Astrocyte of the cerebellum (primary cell): ENCODE measurements at places on chromosomes 12 and 14.

DNA sequence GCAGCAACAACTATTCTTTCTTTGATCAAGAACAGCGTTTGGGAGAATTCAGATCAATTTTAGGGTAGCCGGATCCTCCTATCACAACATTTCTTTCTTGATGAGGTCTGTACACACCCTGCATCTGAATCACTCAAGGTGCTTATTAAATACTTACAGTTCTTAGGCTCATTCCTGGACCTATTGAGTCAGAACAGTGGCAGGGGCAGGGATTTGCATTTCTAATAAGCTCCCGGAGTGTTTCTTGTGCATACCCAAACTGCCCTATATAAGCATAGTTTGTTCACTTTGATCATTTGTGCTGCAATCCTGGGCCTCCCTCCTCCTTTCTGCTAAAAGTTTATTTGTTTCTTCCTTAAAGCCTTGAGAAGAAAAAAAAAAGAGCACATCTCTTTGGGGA, 80.5 kb upstream of the RPH3A start:
- no peak for DNase-seq

GRCh38 chr12:65881965-65882413, 57.7 kb downstream of the HMGA2 start:
- peak; percentile 90 for DNase-seq

DNA sequence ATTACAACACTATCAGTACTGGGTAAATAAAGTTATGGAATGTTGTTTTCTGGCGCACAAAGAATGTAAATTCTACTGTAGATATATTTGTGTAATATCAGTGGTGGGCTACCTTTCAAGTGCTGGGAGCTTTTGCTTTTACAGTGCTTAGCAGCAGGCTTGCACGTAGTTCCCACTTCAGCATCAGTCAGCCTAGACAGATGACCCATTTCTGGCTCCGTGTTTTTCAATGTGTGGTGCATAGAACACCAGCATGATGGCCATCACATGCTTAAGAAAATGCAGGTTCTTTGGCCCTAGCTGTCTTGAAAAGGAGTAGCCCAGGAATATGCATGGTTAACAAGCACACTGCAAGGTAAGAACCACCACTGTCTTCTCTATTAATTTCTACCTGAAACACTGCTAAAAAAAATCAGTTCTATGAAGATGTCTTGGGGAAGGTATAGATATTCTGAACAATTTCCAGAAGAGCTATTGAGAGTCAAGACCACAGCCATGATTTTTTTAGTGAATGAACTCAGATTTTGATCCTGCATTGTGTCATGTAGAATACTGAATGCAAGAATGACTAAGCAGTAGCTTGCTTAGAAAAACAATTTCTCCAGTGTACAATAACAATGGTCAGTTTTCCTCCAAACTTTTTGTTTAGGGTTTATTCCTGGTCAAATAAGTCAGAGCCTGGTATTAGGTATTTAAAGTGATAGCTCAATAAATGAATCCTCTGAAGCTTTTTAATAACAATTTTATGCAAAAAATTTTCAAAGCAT, 195.7 kb downstream of the AKAP6 start:
- DNase-seq, result no peak

DNA sequence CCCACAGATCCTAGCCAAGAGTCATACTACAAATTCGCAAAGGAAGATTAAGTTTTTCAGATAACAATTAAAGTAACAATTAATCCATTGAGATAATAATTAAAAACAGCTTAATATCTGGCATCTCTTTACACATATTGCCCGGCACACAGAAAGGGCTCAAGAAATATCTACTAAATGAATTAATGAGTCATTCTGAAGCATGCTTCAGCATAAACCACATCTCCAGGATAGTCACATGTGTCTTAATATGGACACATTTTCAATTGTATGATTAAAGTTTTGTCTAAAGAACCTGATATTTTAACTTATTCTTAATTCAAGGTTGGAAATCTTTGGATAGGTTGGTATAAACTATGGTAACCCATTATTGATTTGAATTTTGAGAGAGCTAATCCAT, 9.6 kb downstream of the ITPR2 start:
- no peak for DNase-seq

GRCh38 chr12:117518594-117519270, 157.3 kb upstream of the NOS1 start:
- no peak for DNase-seq

GRCh38 chr12:84073401-84073800, 839.2 kb downstream of the SLC6A15 start:
- DNase-seq, result no peak

GRCh38 chr14:76267322-76268046, 108.5 kb upstream of the ESRRB start:
- peak; percentile 3 for DNase-seq

DNA sequence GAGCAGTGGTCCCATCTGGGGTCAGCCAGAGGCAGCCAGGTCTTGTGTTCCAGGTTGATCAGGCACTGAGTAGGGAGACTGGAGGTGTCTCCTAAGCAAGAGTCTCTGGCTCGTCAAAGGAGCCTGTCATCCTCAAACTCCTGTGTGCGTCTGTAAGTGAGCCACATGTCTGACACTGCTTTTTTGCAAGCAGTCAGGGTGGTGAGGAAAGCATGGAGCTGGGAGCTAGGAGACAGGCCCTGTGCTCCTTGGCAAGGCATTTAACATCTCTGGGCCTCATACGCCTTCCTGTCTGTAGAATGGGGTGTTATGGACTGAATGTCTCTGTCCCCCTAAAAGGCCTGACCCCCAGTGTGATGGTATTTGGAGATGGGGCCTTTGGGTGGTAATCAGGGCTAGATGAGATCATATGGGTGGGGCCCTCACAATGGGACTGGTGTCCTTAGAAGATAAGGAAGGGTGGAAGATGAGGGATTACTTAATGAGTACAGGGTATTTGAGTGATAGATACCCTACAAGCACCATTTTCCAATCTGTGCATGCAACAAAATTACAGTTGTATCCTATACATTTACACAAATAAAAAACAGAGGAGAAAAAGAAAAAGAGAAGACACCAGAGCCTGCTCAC, 53.0 kb downstream of the ARL6IP4 start:
- no peak for DNase-seq

- no peak for DNase-seq
Observed at GRCh38 chr14:55846826-55847446, 266.9 kb downstream of the KTN1 start.

GRCh38 chr12:54300225-54300731, 537 bp downstream of the NFE2 start:
- DNase-seq, result no peak

DNA sequence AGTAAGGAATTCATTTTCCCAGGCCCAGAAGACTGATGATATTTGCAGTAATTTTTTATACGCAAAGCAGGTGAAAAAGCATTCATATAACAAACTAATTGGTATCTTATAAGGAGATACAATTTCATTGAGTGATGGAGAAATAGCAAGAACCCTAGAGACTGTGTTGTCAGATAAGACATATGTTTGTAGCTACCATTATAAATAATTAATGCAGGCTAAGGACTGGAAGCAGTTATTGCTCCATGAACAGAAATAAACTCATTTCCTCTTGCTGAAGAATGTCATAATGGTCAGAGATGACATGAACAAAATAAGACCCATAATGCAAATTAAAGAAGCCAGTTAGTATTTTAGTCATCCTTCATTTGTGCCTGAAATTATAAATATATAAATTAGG, 1.5 kb downstream of the OR6C2 start:
- DNase-seq, result no peak

- peak; percentile 99 for DNase-seq
Observed at GRCh38 chr12:56041552-56042429, at the start of gene RPS26. Gene RPS26 (plus strand): TSS chr12:56041918. CDS start chr12:56042167, 249 bp downstream.

GRCh38 chr12:30652034-30652696, 43.5 kb downstream of the IPO8 start:
- DNase-seq, result no peak

DNA sequence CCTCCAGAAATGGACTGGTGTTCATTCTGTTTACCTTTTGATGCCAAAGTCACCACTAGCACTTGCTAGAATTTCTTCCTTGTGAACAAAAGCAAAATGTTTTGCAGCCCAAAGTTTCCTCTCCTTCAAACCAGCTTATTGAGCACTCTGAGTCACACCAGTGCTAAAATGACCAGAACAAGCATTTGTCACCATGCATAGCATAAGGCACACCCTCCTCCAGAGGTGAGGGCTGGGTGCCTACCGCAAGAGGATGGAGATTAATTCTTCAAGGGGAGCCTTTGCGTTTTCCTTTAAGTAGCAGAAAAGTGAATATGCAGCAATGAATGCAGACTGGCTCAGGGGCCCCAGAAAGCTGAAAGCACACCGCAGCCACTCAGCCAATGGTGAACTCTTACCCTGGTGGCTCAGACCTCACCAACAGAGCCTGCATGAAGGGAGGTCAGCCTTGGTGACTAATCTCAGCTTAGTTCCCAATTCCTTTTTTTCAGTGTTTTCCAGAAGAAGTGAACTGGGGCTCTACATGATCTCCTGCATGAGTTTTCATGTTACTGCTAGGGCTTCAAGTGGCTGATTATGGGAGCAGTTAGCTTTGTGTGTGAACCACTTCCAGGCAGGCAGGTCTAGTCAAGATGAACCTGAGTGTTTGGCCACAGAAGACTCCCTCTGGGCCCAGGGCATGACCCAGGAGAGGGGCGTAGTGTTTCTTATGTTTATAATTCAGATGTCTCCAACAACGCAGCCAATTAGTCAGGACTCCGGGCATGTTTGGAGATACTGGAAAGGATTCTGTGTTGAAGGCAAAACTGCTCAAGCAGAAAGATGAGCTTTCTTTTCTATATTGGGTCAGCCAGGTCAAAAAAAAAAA, 96.3 kb downstream of the PAX9 start:
- DNase-seq, result no peak

DNA sequence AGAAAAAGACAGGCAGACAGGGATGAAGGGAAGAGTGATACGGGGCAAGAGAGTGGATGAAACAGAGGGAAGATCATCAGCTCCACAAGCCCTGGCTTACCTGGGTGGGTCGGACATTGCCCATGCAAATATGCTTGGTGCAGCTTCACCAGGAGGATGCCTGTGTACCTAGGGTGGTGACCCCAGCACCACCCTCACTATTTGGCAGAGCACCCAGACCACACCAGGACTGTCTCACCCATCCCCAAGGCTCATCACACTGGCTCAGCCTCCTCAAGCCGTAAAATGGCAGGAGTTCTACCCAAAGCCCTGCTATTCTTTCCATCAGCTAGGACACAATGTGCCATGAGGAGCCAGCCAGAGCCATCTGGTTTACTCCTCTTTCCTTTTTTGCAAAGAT, 3.0 kb downstream of the GALNT8 start:
- DNase-seq, result no peak

DNA sequence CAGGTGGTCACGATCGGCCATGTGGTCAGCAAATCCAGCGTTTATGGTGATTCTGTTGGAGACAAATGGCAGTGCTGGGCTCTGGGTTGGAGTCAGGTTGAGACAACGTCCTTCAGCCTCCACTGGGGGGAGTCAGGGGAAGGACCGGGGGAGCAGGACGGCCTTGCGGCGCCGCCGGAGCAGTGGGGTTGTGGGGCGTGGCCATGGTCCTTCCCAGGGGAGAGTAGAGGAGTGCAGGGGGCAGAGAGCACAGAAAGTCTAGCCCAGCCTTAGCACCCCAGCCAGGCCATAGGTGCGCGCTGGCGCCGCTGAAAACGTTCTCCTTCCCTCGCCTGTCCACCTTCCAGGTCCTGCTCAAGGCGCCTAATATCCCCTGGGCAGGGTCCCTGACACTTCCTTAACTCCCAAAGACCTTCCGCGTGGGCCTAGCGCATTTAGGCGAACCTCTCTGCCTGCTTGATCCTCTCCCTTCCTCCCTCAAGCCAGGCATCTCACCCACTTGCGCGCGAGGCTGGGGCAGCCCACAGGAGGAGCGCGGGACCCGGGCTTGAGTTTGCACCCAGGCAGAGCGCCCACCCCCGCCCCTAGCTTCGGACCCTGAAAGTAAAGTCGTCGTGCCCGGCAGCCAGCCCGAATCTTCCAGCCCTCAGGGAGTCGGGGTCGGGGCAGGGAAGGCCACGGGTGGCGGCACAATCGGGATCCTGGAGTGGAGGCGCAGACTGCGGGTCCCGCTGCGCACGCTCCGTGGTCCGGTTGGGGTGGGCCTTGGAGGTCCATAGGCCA, 3.1 kb upstream of the KIF26A start:
- no peak for DNase-seq

DNA sequence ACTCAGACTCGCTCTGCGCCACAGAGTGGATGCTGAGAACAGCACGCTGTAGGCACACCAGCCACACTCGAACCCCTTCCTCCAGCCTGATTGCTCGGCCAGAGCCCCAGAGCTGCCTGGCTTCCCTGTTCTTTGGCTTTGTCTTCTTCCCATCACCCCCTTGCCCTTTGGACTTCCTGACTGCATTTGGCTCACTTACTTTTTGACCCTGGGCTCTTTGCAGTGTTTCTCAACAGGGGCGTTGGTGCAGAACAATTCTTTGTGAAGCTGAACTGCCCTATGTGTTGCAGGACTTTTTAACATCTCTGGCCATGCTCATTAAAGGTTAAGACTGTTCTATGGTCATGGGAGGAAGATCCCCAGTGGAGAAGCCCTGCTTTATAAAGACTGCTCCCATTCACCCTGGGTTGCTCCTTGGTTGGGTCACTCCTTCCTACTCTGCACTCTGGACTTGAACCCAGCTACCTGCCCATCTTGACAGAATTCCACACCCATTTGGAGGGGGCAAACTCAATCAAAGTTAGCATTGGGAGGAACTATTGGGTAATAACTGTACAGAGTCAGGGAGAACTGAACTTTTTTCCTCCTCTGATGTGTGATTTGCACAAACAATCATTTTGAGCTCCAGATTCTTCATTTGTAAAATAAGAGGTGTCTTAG, 127.7 kb upstream of the PLEKHG7 start:
- DNase-seq, result no peak

DNA sequence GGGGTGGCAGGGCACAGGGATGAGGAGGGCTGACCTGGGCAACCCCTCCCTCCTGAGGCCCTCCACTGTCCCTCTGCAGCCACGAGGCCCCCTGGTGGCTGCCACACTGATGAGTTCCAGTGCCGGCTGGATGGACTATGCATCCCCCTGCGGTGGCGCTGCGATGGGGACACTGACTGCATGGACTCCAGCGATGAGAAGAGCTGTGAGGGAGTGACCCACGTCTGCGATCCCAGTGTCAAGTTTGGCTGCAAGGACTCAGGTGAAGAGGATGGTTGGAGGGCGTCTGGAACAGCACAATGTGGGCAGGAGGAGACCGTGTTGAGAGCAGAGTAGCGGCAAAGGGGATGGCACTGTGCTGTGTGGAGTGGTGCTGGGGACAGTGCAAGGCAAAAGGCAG, 25.7 kb upstream of the LRP1-AS start:
- DNase-seq, result no peak

DNA sequence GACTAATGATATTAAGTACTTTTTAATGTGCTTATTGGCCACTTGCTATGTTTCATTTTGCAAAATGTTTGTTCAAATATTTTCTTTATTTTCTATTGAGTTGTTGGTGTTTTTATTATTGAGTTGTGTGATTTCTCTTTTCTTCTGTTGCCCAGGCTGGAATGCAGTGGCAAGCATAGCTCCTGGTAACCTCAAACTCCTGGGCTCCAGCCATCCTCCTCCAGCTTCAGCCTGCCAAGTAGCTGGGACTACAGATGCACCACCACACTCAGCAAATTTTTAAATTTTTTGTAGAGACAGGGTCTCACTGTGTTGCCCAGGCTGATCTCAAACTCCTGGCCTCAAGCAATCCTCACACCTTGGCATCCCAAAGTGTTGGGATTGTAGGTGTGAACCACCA, 199.2 kb downstream of the NOVA1 start:
- DNase-seq, result peak; percentile 5
